ENCODE measurements at places on chromosomes 11 and 22.

DNA sequence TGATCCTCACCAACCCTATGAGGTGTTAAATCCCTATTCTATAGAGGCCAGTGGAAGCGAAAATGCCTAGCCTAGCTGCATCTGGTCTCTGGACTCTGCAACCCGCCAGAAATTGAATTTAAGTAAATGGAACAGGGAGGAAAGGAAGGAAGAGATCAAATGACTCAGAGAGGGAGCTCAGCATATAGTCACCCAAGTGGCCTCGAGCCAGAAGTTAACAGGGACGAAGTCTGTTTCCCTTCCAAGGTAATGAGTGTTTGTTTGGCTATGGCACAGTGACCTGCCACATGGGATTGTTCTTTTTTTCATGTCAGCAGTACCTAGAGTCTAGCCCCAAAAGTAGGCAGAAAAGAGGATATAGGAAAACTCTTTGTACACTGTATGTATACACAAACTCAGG lies 66.3 kb downstream of the PAK1 start:
- no peaks in the 10 kb centered on the region for H3K27me3 ChIP-seq
- H3K4me3 ChIP-seq = no peak overlapping the region
- peak; percentile 84 for DNase-seq
- H3K4me1 ChIP-seq = peaks cover 27% of the 10 kb centered on the region

DNA sequence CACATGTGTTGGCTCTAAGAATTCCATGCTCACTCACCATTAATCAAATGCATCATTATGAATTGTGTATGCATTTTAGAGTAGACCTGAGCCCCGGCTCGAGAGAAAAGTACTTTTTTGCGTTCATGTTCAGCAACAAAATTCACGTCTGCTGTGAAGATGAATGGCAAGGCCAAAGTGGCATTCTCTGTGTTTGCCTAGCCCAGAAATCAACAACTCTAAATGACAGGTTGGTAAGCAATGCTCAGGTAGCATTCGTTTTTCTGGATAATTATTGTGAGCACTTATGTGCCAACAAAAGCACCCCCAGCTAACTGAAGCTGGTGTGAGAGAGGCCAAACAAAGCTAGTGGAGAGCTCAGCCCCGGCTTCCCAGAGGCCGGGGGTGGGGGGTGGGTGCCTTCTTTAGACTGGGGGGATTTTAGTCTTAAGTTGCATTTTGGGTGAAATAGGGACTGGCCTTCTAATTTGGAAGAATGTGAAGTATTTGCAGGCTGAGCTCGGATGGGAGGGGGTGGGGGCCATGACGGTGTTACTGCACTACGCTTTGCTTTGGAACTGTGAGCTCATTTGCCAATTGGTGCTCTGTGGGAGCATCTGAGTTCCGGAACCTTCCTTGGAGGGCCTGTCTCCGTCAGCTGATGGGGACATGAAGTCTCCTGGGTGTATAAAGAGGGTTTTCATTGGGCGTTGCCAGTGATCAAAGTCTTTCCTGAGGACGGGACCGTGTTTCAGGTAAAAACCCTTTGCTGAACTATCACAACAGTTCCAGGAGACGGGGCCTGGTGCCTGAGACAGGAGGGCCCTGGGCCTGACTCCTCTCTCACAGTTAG lies 29.0 kb upstream of the ALX4 start:
- no peaks in the 10 kb centered on the region for H3K36me3 ChIP-seq
- no peak for DNase-seq
- H3K4me3 ChIP-seq = no peak overlapping the region
- H3K27me3 ChIP-seq = peaks cover 48% of the 10 kb centered on the region

- no peaks in the 10 kb centered on the region for H3K36me3 ChIP-seq
- H3K4me3 ChIP-seq = no peak overlapping the region
- no peaks in the 10 kb centered on the region for H3K4me1 ChIP-seq
- H3K27me3 ChIP-seq = no peaks in the 10 kb centered on the region
- no peak for DNase-seq
- no peak overlapping the region for H3K27ac ChIP-seq
Measured at GRCh38 chr11:40246983-40247382, 1212.5 kb downstream of the LRRC4C start.

DNA sequence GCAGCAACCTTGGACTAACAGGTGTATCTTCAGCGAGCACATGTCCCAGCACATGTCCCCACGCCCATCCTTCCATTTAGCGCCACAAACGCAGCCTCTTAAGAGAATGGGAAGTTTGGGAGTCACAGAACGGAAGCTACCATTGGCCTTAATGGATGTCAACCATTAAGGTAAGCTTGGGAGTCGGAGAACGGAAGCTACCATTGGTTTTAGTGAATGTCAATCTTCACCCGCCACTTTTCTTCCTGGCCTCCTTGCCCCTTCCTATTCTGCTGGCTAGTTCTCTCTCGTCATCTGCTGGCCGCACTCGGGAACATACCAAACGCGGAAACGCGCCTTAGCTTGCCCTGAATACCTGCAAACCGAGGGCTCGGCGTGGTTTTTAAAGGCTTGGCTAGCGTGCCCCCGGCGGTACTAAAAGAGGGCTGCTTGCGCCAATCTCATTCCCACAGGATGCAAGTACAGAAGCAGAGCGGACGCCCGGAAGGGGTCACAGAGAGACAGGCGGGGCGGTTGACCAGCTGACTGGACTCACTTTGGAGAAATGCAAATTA lies 24.3 kb downstream of the GLYATL1 start:
- no peaks in the 10 kb centered on the region for H3K36me3 ChIP-seq
- peaks cover 18% of the 10 kb centered on the region for H3K27me3 ChIP-seq
- DNase-seq = peak; percentile 59
- no peak overlapping the region for H3K4me3 ChIP-seq
- H3K4me1 ChIP-seq = no peaks in the 10 kb centered on the region
- H3K27ac ChIP-seq = no peak overlapping the region

- no peak overlapping the region for H3K4me3 ChIP-seq
- H3K36me3 ChIP-seq = no peaks in the 10 kb centered on the region
Measured at GRCh38 chr11:126573325-126573978, 218.0 kb downstream of the ST3GAL4 start.

GRCh38 chr11:72896431-72896830 lies 82.2 kb downstream of the ATG16L2 start:
- no peaks in the 10 kb centered on the region for H3K4me1 ChIP-seq
- peaks cover 3% of the 10 kb centered on the region for H3K36me3 ChIP-seq
- no peak overlapping the region for H3K4me3 ChIP-seq

GRCh38 chr11:57403802-57404147 lies 13.3 kb upstream of the PRG2 start:
- H3K4me1 ChIP-seq = peaks cover 12% of the 10 kb centered on the region
- H3K27ac ChIP-seq = no peak overlapping the region

All from muscle of leg (tissue), 16 donors.